Neuronal stem cell (in vitro differentiated cells): ENCODE measurements at places on chromosomes 12 and 14.

DNA sequence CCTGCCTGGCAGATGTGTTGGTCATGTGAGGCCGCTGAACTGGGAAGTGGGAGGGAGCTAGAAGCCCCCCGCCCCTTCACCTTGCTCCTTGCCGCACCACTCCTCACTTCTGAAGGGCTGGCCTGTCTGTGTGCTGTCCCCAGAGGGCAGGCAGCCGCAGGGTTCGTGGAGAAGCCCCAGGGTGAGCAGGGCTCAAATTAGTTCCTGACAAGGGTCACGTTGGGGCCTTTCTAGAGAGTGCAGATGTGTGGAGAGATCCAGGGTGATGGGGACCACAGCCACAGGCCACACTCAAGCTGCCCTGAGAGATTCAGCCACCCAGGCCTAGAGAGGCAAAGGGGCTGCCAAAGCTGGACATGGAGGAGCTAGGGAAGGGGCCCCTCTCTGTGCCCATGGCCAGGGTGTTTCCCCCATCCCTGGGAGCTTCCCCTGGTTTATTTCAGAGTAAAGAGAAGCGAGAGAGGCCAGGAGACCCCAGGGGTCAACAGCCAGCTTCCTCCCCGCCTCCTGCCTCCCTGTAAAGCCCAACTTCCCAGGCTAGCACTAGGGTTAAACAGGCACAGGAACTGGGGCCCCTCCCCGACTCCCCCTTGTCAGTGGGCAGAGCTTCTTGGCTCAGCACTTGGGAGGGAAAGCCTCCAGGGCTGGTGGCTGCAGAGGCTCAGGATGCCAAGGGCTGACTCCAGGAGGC is 16.2 kb downstream of the SLC25A29 start:
- no peak for DNase-seq

- DNase-seq: peak; percentile 51
Measured at GRCh38 chr14:77026930-77027537, 1.5 kb downstream of the IRF2BPL start.

DNA sequence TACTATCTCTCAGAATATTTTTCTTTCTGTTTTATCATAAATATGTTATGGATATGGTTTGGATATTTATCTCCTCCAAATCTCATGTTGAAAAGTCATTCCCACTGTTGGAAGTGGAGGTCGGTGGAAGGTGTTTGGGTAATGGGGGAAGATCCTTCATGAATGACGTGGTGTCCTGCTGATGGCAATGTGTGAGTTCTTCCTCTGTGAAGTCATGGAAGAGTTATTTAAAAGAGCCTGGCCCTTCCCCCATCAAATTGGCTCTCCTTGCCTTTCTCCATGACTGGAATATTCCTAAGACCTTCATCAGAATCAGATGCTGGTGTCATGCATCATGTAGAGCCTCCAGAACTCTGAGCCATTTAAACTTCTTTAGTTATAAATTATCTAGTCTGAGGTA is 1291.6 kb downstream of the FSCB start:
- DNase-seq: no peak

DNA sequence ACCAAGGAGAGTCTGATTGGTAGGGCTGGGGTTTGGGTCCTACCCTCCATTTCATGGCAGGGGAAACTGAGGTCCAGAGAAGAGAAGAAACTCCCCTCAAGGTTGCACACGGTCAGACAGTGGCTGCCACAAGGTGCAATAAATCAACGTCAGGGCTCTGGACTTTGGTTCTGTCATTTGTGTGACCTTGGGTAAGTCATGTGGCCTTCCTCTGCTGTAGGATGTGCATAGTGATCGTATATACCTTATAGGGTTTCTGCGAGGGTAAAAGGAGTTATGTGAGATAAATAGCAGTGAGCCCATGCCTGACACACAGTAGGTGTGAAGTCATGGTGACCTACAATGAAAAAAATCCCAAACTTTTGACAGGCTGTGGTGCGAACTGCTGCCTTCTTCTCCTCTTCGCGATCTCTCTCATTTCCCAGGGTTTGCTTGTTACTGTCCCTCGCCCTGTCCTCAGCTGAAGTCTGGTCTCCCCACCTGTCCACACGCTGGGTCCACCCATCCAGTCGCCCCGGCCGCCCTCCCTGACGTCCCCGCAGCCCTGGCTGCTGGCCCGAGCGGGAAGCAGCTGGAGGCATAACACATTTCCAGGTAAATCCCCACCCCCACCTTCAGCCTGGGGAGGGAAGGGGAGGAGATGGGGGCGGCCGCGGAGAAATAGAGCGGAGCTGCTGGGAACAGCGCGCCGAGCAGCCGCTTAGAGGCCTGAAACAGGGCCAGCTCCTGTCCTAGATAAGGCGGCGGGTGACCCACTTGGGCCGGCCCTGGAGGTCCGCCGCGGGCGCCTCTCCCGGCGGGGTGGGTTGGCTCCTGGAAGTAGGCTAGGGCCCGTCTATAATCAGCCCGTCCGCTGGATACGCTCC is 1.8 kb upstream of the FAM222A start:
- no peak for DNase-seq

DNA sequence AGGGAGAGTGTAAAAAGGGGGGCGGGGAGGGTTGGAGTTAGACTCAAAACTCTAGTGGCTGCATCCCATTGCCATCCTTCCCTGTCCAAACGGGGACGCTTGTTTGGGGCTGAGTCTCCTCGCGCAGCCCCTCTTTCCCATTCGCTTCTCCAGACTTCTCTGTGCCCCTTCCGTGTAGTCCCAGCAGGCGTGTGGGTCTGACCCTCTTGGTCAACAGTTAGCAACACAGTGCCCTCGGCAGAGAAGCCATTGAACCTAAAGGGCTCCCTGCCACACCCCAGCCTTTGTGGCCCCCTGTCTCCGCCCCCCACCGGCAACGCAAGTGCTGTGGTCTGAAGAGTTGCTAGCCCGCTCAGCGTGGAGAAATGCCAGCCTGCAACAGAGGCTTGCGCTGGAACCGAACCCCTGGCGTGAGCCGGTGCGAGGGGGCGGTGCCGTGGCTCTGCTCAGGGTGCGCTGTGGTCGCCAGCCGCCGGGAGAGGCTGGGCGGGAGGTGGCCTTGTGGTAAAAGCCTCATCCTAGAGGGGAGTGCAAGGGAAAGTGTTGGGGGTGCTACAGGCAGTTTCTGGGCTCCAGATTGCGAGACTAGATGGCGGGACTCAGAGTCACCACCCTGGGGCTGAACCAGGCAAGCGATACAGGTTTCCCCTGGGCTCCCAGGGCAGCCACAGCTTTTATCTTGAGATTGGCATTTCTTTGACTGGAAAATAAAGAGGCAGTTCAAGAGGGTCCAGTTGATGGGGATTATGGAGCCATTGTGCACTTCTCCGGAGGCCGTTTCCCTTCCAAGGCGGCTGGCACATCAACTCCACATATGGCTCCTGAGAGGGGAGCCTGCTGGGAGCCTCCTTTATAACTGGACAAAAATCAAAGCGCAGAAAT is 2.1 kb downstream of the PLXNC1 start:
- DNase-seq: peak; percentile 43

DNA sequence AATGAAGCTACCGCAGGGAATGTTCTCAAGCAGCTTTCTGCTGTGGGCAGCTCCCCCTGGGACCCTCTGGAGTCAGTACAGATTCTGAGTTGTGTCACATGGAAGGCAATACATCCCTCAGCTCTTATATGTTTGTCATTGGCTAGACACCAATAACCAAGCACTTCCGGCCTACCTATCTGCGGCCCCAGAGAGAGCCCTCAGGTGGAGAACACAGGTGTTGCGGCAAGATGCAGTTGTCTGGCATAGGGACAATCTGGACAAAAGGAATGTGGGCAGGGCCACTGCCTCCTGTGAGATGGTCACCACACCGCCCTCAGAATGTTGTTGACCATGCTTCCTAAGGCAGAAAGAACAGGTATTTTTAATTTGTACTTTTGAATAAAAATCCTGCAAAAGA is 118.7 kb downstream of the BRMS1L start:
- no peak for DNase-seq

DNA sequence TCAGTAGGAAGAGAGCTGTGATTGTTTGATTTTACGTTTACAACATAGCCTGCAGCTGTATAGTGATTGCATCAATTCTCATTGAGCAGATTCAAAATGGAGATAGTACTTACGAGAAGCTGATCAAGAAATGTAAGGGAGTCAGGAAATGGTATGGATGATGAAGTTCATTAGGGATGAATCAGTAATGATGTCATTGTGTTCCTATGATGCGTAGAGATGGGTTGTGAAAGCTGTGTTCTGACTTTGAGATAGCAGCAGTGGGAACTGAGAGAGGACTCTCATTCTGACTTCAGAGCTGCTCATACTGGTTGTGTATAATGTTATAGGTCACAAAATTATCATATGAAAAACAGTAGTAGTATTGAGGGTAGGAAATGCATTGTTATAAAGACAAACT is 44.0 kb downstream of the TTLL5 start:
- no peak for DNase-seq

DNA sequence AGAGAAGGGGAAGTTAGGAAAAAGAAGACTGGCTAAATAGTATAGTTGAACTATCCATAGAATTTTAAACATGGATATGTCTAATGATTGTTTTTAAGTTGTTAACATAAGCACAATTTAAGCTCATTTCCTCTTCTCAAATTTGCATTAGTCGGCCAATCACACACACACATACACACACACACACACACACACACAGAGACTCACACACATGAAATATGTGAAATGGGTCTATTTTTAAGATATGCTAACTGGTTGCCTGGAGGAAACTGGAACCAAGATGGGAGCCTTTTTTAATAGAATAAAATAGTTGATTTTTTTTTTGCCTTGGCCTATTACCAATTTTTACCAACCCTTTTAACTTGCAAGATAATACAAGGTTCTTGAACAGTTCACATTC is 24.0 kb upstream of the STYK1 start:
- DNase-seq: no peak

DNA sequence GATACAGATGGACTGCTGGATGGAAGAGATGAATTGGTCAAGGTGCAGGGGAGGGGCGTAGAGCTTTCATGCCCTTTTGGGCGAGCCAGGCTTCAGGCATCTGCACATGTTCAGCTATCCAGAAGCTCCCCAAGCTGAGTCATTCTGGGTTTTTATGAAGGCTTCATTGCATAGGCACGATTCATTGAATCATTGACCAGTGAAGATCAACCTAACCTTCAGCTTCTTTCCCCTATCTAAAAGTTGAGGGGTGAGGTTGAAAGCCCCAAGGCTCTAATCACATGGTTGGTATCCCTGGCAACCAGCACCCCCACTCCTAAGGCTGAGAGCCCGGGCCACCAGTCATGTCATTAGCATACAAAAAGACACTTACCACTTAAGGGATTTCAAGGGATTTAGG is 36.3 kb downstream of the RPS29 start:
- no peak for DNase-seq

GRCh38 chr12:121581686-121582429 is 1.0 kb upstream of the KDM2B start:
- peak; percentile 8 for DNase-seq

GRCh38 chr12:116265351-116266147 is 11.9 kb downstream of the MED13L start:
- DNase-seq: no peak

- no peak for DNase-seq
Measured at GRCh38 chr14:100317389-100317788, 5.8 kb upstream of the SLC25A47 start.

DNA sequence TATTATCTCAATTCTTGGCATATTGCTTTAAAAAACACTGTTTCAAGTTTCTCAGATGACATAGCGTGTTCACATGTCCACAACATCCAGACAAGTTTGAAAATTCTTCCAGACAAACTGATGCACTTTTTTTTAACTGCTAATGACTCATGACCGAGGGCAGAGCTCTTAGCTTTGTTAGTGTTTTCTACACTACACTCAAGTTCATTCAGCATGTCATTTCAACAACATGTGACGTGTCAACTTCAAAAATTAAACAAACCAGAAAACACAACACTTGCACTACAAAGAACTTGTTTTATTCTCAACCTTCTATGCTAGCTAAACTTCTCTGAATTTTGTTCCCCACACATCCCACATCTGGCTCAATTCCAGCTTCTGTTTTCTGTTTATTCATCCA is 1186.3 kb upstream of the FLRT2 start:
- DNase-seq: no peak

DNA sequence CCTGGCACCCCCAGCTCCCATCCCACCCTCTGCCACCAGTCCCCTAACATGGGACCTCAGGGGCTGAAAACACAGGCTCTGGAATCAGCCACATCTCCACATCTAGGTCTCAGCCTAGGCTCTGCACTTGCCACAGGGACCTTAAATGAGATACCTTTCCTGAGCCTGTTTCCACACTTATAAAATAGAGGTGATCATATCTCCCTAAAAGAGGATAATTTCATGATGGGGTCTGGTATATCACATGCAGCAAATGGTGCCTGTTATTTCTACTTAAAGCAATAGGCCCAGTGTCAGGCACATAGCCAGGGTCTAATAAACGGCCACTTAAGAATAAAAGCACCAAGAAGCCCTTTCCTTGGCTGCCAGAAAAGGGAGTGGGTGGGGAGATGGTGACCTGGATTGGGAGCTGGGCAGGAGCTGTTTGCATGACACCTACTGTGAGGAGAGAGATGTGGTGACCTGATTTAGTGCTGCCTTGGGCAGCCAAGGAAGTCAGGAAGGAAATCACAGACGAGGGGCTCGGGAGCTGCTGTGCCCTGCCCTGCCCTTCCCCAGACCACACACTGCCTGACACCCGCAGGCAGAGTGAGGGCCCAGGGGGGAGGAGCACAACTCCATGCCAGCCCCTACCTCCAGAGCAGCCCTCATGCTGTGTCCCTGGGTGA is 71.2 kb downstream of the IRF2BPL start:
- no peak for DNase-seq

GRCh38 chr12:31230004-31230403 is 95.9 kb downstream of the SINHCAF start:
- DNase-seq: no peak

DNA sequence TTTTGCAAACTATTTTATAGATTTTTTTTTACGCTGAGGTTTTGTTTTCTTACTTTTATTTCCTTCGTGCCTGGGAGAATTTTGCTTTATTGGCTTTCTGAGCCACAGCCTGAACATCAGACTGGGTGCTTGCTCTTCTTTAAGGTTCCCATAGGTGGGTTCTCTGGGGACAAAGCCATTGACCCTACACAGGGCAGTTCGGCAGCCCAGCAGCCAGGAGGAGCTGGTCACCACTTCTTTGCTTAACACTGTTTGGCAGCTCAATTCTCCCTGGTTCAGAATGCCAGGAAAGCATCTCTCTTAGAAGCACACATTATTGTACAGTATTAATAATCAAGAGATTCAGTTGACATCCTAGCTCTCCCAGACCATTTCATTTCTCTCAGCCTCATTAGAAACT is 140.8 kb upstream of the NEDD1 start:
- no peak for DNase-seq

- DNase-seq: no peak
Measured at GRCh38 chr12:92055877-92056276, 89.8 kb downstream of the BTG1 start.
